ENCODE measurements at places on chromosomes 3 and 15.

DNA sequence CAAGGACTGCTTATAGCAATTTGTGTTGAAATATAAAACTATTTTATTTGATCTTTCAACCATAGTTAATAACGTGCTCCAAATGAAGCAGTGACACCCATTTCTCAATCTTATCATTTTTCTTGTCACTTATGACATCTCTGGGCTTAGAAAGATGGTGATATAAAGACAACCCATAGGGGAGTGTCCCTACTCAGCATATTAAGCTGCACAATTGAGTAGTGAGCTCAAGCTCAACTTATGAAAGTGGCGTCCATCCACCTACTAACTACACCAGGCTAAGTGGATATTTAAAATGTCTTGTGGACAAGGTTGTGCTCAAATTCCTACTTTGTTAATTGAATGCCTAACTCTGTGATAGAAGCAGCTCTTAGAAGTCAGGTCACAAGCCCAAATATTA, 46.7 kb downstream of the SLC9C1 start:
- peak; percentile 19 for DNase-seq

- no peak for DNase-seq
Observed at GRCh38 chr15:73660455-73660854, 23.7 kb upstream of the CD276 start.

GRCh38 chr3:20073068-20073467, 32.8 kb downstream of the KAT2B start:
- no peak for DNase-seq

GRCh38 chr3:110894574-110894973, 177.0 kb upstream of the NECTIN3 start:
- DNase-seq, result no peak

GRCh38 chr3:106880206-106880605, 497.0 kb upstream of the CCDC54 start:
- no peak for DNase-seq

DNA sequence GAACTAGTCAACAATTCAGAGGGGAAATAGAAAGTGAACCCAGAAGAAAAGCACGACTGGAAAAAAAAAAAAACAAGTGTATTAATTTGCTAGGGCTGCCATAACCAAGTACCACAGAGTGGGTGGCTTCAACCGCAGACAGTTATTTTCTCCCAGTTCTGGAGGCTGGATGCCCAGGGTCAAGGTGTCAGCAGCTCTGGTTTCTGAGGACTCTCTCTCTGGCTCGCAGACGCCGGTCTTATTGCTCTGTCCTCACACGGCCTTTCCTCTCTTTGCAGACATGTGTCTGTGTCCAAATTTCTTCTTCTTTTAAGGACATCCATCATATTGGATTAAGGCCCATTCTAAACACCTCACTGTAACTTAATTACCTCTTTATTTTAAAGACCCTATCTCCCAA, 291.8 kb downstream of the XXYLT1 start:
- DNase-seq, result no peak

GRCh38 chr15:70033529-70034140, 64.1 kb downstream of the TLE3 start:
- no peak for DNase-seq

DNA sequence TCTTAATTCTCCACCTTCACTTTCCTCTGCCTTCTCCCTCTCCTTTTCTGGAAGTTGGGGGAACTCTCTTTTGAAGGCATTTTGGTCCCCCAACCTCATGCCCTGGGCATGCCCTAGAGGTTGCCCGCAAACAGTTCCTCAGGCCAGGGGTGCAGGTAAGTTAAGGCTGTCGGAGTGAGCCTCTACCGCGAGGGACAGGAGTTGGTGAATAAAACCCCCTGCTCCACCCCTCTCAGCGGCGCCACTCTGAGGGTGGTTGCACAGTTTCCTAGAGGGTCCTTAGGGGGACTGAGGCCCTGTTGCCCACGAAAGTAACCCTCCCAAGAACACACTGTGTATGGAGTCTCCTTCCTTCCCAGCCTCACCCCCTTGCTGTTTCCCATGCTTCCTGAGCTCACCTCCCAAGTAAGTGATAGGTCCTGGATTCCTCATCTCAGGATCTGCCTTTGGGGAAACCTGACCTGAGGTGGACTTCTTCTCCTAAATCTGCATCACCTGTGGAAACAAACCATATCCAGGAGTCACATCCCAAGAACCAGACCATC, 23.1 kb upstream of the THSD4 start:
- no peak for DNase-seq

DNA sequence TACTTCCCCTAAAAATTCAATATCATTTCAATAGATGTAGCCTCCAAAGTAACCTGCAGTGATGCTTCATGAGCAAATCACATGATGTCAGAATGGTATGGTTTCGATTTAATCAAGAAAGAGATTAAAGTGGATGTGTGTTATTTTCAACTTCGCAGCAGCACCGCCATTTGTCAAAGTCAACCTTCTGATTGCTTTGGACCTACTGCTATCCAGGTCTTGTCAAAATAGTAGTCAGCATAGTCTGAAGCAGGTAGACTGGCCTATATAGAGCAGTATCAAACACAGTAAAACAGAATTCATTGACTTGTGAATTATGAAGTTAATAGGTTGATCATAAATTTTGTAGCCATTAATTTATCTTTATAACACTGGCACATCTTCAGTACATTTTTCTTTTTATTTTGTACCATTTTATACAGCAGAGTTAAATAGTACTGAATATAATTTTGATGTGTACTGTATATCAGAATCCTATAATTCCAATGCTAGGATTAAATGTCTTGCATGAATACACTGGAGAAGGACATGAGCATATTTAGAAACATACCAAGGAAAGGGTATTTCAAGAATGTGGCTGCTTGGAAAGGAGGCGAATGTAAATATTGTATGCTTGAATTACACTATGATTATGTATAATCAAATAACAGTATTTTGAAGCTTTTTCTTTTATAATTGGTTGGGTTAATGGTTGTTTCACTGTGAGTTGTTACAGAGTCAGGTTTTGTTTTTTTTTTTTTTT, 79.6 kb downstream of the CDIN1 start:
- no peak for DNase-seq

DNA sequence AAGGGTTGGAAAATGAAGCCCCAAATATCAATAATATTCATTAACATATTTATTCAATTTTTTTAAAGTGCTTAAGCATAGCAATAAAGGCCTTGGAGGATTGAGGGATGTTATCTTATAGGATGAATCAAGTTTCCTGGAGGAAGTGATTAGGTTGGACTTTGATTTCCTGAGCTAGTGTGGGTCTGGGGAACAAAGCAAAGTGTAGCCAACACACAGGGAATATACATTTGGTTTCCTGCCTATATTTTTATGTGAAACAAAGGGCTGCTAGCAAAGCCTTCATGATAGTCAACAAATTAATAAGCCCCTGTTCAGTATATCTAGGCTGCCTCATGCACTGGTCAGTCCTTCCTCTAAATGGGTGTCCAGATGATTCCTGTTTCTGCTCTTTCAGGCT, 261.1 kb upstream of the IL12A start:
- DNase-seq, result no peak

GRCh38 chr3:68866157-68866556, 66.2 kb downstream of the TAFA4 start:
- no peak for DNase-seq

GRCh38 chr3:132406587-132406986, 10.7 kb upstream of the DNAJC13 start:
- DNase-seq, result no peak

- no peak for DNase-seq
Observed at GRCh38 chr3:71752831-71753700, 589 bp upstream of the GPR27 start.

GRCh38 chr3:146164071-146164470, 3.1 kb upstream of the PLOD2 start:
- DNase-seq, result no peak

- no peak for DNase-seq
Observed at GRCh38 chr3:136957751-136958288, at the start of gene IL20RB. Gene IL20RB, plus strand, starts transcription at chr3:136957983. Its CDS starts 131 bp downstream, at chr3:136958114.

DNA sequence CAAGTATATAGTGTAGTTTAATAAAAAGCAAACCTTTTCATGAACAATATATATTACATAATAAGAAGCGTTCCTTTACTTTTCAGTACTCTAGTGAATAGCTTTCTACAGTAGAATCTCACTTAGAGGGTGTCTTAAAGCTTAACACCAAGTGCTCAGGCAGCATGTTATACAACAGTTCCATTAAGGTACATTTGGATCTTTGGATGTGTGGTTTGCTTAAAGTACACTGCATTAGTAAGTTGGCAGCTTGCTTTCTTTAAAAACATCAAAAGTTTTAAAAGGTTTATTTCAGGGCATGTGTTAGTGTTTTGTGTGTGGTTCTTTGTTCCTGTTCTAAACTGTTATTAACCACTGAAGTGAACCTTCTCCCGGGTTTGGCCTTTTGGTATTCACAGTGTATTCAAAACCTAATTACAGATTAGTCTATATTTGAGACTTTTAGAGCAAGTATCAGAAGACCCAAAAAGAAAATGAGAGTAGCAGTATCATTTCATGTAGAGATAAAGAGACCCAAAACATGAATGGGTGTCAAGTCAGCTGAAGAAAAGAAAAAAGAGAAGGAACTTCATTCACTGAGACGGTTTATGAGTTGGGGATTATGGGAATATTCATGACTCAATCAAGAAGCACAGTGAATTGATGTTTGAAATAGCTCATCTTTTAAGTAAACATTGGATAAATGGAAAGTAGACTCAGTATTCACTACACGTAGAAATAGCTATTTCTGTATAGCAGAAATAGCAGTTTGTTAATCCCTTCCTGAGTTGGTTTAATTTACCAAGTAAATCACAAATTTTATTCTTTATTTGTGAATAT, 93.9 kb downstream of the OPA1 start:
- DNase-seq, result no peak

- DNase-seq, result no peak
Observed at GRCh38 chr3:176190755-176191154, 1006.5 kb downstream of the TBL1XR1 start.

DNA sequence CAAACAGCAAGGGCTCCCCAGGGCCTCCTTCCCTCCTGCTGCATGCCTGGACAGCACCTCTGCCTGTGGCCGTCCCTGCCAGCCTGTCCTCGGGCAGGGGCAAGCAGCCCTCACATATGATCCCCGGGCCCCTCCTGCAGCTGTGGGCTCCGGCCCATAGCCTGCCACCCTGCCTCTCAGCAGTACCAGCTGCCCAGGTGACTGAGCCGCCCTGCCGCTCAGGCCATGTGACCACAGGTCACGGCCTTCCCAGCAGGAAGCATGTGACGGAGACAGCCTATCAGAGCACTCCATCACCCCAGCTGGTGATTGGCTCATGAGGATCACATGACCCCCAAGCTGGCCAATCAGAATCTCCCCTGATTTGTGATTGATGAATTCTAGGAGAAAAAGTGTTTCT, 23.9 kb downstream of the ALDH1L1 start:
- peak; percentile 7 for DNase-seq

DNA sequence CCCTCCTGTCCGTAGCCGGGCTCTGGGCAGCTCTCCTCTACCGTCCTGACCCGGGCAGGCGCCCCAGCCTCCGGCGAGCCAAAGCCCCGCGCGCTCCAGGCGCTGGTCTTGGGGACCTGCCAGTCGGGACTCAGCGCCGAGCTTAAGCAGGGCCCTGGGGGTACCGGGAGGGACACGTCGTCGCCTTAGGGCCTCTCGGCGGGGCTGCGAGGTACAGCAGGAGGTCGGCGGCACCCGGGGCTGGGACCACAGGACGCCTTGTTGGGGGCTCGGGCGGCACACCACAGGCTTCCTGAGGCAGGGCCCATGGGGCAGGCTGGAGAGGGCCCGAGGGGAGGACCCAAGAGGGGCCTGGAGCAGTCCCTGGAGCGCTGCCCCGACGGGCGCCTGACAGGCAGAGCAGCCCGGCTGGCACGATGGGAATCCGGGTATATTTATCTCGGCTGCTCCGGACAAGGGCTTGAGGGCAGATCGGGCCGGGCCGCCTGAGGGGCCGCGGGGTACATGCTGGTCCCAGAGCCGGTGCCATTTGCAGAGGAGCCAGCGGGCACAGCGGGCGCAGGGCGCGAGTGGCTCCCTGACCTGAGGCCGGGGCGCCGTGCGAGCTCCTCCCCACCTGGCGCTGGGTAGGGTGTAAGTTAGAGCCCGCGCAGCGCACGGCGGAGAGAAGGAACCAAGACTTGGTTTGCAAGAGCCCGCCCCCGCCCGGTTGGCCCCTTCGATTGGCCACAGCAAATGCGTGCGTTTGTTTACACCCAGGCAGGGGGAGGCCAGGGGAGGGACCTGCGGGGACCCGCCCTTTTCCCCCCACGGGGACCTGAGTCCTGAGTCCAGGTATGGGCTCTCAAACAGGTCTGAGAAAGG, 574 bp downstream of the SLC38A3 start:
- no peak for DNase-seq

- DNase-seq, result peak; percentile 65
Observed at GRCh38 chr3:120418866-120419490, 31.8 kb downstream of the FSTL1 start.

- no peak for DNase-seq
Observed at GRCh38 chr3:197205265-197205664, 93.1 kb downstream of the DLG1 start.

DNA sequence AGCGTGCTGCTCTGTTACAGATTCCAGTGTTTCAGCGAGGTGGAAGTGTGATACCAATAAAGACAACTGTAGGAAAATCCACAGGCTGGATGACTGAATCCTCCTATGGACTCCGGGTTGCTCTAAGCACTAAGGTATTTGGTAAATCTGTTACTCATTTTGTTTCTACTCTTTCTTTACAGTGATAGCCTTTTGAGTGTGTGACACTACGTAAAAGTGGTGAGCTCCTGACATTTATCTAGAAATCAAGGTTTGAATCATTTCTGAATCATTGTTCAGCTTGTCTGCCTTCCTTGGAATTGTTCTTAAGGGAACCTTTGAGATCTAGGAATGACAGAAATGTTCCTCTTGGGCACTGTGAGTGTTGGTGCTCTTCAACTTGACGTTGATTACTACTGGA, 11.2 kb upstream of the CAPN3 start:
- no peak for DNase-seq

DNA sequence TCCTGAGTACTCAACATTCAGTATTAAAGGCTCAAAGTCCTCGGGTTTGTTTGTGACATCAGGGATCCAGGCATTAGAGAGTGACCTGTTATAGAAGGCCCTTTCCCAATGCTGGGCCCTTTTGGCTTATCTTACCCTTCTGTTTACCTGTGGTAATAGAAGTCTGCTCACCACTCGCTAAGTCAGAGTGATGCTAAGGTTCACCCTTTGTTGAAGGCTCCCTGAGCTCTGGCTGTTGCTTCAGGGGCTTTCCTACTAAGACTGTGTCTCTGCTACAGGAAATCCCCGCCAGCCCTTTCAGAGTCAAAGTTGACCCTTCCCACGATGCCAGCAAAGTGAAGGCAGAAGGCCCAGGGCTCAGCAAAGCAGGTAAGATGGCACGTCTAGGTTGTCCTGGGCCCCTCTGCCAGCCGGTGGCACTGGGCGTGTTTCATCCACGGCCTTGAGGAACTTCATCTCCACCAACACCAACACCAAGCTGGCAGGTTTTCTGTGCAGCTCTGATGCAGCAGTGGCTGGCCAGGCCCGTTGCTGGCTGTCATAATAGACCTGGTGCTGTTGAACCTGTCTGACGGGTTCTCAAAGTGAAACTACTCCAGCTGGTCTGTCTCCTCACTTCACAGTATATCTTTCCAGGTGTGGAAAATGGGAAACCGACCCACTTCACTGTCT, 99.1 kb downstream of the DNASE1L3 start:
- no peak for DNase-seq

- no peak for DNase-seq
Observed at GRCh38 chr3:163476179-163476578, 1602.1 kb downstream of the SI start.

GRCh38 chr3:118842147-118842863, 192.3 kb downstream of the IGSF11 start:
- DNase-seq, result no peak
